Urinary bladder (tissue), 4 donors: ENCODE measurements at places on chromosomes 5 and 9. TPM values are rescaled to one million over a fixed set of nuclear protein-coding genes. Genes with fewer than 3 reads are reported as not detected.

Gene IL9
- not detected for total RNA-seq

DNA sequence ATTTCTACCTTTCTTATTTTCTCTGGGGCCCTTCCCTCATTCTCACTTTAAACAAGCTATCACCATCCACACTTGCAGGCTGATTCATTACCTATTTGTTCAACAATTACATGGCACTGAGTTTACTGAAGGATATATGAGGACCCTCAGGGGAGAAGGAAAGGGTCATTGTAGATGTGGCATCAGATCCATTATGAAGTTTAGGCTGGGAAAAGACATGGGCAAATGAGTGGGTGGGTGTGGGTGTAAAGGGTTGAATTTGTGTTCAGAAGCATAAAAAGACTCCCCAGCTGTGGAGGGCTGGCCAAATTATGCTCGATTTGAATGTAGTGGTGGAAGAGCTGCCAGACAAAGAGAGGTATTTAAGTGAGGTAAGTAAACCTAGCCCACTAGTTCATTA, 55.9 kb upstream of the MTAP start:
- DNase-seq, result no peak

Gene OR1J2
- total RNA-seq, result not detected

DNA sequence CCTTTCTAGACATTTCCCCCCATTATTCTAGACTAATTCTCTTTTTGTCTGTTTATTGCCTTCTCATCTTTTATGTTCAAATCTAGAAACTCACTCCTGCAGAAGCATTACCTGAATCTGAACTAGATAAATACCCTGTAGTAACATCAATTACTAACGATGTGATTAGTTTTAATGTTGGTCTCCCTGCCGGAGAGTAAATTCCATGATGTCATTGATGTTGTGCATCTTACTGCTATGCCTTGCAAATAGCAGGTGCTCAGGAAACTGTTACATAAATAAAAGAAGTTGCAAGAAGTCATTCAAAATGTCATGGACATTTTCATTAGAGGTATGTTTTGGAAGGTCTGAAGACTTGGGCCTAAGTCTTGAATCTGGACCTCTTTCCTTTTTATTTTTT, 23.0 kb upstream of the C9 start:
- no peak for DNase-seq

- DNase-seq, result no peak
Measured at GRCh38 chr5:151107738-151108520, 27.1 kb upstream of the TNIP1 start.

DNA sequence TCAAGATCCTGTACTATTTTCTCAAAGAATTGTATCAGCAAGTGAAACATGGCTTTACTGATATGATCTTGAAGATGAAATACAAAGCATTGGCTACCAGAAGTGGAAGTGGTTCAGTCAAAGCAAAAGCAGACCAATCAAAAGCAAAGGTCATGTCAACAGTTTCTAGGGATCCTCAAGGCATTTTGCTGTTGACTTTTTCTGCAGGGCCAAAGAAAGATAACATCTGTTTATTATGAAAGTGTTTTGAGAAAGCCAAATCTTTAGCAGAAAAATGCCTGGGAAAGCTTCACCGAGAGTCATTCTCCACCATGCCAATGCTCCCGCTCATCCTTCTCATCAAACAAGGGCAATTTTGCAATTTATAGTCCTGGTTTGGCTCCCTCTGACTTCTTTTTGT, 90.3 kb upstream of the ACO1 start:
- no peak for DNase-seq

Gene C9orf50
- not detected for total RNA-seq

Gene CSF2
- total RNA-seq, result not detected

GRCh38 chr5:141969783-141970771, 1.2 kb downstream of the RNF14 start:
- DNase-seq, result no peak

Gene ARL14EPL
- not detected for total RNA-seq

DNA sequence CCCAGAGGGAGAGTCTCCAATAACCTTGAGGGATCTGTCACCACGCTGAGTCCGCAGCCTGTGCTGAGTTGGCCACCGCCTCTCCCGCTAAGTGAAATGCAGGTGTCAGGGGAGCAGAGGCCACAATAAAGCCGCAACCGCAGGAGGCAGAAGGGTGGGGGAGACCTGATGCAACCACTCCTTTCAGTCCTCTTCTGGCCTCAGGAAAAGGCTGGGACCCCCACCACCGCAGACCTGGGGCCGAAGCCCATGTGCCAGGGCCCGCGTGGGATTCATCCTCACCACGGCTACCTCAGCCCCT, 576 bp downstream of the MAP1B start:
- DNase-seq, result no peak

Gene SLC1A1
- total RNA-seq, result 6.9 TPM

- no peak for DNase-seq
Measured at GRCh38 chr9:123865226-123866000, 64.5 kb downstream of the DENND1A start.

Gene PIP5K1B
- 6.4 TPM for total RNA-seq
